Kidney (tissue), 22 donors: ENCODE measurements at places on chromosomes 13 and 19. TPM values are rescaled to one million over a fixed set of nuclear protein-coding genes. Genes with fewer than 3 reads are reported as not detected.

LILRB3 gene
- total RNA-seq: 10.0 TPM

ZNF490 gene
- 14.3 TPM for total RNA-seq

CCNA1 gene
- total RNA-seq: 0.98 TPM

PAN3 gene
- total RNA-seq: 46.3 TPM

ETV2 gene
- 0.38 TPM for total RNA-seq

CEACAM1 gene
- 33.1 TPM for total RNA-seq

KLK4 gene
- not detected for total RNA-seq

TTC9B gene
- total RNA-seq: not detected

SHD gene
- total RNA-seq: not detected
